ENCODE measurements at places on chromosomes 13 and 19.

GRCh38 chr13:71787414-71787813 lies 79.6 kb downstream of the DACH1 start:
- no peak for DNase-seq

GRCh38 chr13:37686501-37686900 lies 87.9 kb upstream of the POSTN start:
- DNase-seq, result no peak

DNA sequence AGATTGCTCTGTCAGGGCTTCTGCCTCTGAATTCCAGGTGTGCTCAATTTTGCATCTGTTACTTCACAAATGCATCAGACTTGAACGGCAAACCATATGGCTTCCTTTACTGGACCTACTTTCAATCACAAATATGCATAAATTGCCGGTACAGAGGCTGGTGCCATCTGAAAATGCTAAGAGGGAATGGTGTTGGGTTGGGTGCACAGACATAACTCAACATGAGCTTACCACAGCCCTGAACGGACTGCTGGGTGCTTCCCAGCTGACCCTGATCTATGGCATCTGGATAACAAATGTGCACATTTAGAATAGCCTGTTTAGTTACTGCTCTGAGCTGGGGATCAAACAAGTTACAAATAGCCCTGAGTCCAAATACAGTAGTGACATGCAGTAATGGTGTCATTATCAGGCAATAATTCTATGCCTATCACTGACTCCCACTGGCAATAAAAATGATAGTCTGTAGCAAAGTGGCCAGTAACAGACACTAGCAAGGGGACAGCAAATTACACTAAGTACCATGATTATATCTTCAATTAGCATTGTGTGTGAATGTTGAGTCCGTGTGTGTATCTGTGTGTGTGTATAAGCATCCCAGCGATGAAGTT lies 927.3 kb downstream of the DIAPH3 start:
- no peak for DNase-seq

DNA sequence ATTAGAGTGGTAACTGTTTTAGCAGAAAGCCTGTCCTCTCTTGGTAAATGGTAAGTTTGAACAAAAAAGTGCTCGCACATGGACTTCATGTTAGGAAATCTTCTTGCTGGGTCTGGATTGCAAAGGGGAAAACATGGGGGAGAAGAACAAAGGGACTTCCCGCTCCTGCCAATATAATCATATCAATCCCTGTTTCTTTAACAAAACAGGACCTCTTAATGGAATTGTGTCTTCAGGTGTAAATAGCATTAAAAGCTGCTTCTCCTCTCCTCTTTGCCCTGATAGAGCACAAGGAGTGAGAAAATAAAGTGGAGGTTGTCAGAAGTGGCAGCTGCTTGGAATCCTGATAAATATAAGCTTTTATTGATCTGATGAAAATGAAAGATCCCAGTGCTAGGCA lies 20.4 kb upstream of the ZNF536 start:
- DNase-seq, result no peak

DNA sequence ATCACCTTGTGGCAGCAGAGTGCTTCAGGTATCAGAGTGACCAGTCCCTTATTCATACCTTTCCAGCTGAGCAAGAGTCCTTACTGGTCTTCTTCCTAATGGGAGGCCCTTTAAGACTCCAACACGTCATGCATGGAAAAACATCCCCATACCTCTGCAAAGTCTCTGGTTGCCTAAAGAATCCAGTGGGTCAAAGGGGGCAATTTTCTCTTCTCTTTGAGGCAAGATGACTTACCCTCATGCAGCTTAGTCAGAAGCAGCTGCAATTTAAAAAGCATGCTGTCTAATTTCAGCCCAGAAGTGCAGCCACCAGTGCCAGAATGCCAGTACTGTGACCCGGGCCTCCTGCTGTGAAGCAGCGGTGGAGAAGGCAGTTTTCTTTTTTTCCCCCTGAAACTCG lies 18.7 kb downstream of the PPP5C start:
- no peak for DNase-seq

DNA sequence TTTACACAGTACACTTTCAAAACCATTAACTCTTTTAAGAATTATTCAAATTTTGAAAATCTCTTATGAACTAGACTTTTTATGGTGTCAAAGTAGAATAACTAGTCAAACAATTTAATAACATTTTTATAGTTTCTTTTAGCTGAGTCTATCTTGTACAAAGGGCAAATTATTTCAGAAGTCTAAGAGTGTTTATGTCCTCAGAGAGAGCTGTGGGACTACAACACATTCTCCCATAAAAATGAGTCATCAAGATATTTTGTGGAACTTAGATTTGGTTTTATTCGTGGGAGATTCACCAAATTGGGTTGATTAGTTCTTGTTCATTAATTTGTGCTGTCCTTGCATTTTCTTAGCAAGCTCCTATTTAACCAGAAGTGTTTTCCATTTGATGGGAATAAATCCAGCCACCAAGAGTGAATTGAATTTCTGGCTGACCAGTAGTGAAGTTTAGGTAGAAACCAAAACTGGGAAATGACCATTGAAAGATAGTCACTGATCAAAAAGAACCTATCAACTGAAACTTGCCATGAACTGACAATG lies 291.0 kb downstream of the DLEU7 start:
- DNase-seq, result no peak

DNA sequence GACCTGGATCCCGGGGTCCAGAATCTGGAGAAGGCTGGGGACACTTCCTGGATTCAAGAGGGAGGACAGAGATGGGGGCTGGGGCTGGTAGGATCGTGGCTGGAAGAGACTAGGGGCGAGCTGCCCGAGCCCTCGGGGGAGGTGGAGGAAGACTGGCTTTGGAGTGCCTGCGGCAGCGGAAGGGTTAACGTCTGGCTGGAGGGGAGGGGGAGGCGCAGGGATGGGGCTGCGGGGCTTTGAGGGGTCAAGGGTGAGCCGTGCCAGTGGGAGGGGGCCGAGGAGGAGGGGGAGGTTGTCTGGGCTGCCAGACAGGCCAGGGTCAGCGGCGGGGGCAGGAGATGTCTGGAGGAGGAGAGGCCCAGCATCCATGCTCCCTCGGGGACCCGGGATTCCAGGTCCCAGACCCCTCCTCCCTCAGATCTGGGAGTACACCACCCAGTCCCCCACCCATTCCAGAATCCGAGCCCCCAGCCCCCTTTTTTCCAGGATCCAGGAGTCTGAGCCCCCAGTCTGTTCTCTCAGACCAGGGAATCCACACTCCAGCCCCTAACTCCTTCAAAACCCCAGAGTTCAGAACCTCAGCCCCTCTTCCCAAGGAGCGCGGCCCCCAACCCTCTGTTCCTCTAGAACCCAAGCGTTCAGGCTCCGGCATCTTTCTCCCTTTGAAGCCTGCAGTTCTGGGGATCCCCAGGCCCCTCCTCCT lies 3.2 kb upstream of the SPACA6 start:
- no peak for DNase-seq
